ENCODE measurements at places on chromosomes 6 and 20.

GRCh38 chr6:100617633-100618350, 153.1 kb upstream of the SIM1 start:
- DNase-seq = no peak

GRCh38 chr6:106858653-106859092, 115.9 kb downstream of the CD24 start:
- no peak for DNase-seq

GRCh38 chr20:43572891-43573290, 14.1 kb downstream of the SGK2 start:
- DNase-seq = no peak

DNA sequence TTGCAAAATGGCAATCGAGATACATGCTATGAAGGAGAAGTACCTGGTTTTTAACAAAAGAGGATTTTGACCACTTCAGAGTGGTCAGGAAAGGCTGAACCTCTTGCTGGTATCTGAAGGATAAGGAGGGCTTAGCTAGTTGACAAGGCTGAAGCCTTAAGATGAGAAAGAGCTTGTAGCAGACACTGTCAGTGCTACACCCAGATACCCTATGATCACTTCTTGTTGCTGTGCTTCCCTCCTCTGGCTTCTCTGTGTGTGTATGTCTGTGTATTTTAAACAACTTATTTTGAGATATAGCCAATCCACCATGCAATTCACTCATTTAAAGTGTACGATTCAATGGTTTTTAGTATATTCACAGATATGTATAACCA, 38.9 kb upstream of the TGM2 start:
- no peak for DNase-seq

DNA sequence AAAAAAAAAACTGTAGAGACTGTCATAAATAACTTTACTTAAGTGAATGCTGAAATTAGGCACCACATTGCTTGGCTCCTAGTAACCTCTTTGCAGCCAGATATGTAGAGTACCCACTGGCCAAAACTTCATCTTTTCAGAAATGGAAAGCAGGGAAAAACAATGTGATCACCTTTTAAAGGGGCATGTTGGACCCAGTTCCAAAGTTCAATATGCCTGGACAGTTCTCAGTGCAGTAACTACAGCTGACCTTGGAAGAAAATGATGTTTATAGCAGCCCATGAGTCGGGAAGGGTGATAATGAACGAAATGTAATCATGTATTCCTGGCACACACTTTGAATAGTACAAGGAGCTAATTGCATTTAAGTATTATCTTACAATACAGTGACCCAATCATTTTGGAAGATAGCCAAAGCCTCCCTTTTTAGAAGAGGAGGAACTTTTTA, 93.6 kb upstream of the TAB2 start:
- DNase-seq = no peak

- DNase-seq = no peak
These were observed 24.0 kb upstream of the PHACTR3 start for GRCh38 chr20:59580146-59580946.

- no peak for DNase-seq
These were observed 58.7 kb upstream of the TGM3 start for GRCh38 chr20:2237059-2237458.

Data from NCI-H2029 treated with DMSO at 0.1 percent for 48 hours (cell line).